ENCODE measurements at places on chromosomes 6 and 20.
A peak's percentile ranks its signal among the peaks of the same experiment; 100 is the strongest.

GRCh38 chr6:159595173-159595572, 97.9 kb downstream of the SOD2 start:
- DNase-seq: peak; percentile 38

- DNase-seq: no peak
Observed at GRCh38 chr6:157033428-157034140, 256.4 kb downstream of the ARID1B start.

- no peak for DNase-seq
Observed at GRCh38 chr6:153150752-153151440, 19.8 kb upstream of the RGS17 start.

- DNase-seq: no peak
Observed at GRCh38 chr20:15848995-15849610, 724.1 kb downstream of the KIF16B start.

GRCh38 chr20:14189794-14190402, 147.5 kb downstream of the FLRT3 start:
- DNase-seq: peak; percentile 16

DNA sequence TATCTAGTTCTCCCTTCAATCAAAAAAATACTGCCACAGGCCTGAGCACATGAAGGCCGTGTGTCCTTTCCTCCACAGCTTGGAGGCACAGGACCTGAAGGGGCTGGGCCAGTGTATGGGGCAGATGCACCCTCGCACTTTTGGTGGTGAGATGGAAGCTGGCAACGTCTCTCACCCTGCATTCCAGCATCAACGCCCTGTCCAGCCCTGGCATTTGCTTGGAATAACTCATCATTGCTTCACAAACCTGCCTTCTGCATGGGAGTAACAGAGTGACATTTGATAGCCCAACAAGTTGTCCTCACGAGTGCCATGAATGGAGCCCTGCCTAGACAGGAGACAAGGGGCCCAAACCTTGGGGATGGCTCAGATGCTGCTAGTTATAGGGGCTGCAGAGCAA, 257.9 kb downstream of the SMOC2 start:
- DNase-seq: no peak
